ENCODE measurements at places on chromosomes 6 and 20.

DNA sequence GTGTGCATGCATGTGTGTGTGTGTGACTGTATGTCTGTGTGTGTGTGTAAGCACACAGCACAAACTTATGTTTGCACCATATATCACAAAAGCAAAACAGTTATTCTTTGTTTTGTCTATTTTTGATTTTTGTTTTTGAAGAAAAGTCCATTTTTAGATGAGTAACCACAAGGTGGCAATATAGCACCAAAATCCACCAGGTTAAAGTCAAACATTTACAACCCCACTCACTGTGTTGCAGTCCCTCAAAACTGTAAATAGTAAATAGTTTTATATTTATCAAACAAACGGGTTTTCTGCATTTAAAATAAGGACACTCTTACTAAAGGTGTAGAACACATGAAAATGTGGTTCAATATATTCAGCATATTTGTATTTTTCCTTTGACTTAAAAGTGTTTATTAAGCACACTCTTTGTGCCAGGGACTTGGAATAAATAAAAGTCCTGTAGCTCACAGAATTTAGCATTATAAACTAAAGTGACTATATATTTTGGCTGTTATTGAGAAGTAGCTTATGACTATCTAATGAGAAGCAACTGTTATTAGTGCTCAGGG lies 118.5 kb downstream of the GFRAL start:
- no peak for DNase-seq

- DNase-seq, result no peak
Observed at GRCh38 chr6:116461331-116461931, at the start of gene CALHM6. Gene CALHM6 (plus strand): TSS chr6:116461375. CDS start chr6:116461930, 555 bp downstream.

DNA sequence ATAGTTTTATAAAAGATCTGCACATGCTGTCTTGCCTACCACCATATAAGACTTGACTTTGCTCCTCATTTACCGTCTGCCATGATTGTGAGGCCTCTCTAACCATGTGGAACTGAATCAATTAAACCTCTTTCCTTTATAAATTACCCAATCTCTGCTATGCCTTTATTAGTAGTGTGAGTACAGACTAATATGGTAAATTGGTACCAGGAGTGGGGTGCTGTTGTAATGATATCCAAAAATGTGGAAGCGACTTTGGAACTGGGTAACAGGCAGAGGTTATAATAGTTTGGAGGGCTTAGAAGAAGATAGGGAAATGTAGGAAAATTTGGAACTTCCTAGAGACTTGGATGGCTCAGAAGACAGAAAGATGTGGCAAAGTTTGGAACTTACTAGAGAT lies 64.2 kb upstream of the TFAP2D start:
- DNase-seq, result no peak

DNA sequence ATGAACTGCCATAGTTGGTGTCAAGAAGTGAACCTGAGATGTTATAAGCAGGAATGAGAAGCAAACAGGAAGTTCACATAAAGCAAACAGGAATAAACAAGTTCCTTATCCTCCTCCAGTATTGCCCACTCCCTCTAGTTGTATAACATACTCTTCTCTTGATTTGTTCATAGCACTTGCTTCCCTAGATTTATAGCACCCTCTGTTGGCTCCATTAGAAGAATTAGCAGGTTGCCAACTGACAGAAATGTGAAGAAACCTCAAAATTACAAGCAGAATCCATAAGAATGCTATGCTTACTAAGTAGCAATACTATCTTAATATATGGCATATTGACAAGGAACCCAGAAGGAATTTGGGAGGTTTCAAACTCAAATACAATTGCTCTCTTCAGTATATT lies 195.4 kb downstream of the TBX18 start:
- DNase-seq, result no peak

GRCh38 chr20:6623989-6624388 lies 143.5 kb upstream of the BMP2 start:
- DNase-seq, result no peak

- peak; percentile 60 for DNase-seq
Observed at GRCh38 chr6:30615958-30616810, 859 bp downstream of the PPP1R10 start.

GRCh38 chr6:56572788-56573471 lies 69.8 kb downstream of the DST start:
- no peak for DNase-seq

DNA sequence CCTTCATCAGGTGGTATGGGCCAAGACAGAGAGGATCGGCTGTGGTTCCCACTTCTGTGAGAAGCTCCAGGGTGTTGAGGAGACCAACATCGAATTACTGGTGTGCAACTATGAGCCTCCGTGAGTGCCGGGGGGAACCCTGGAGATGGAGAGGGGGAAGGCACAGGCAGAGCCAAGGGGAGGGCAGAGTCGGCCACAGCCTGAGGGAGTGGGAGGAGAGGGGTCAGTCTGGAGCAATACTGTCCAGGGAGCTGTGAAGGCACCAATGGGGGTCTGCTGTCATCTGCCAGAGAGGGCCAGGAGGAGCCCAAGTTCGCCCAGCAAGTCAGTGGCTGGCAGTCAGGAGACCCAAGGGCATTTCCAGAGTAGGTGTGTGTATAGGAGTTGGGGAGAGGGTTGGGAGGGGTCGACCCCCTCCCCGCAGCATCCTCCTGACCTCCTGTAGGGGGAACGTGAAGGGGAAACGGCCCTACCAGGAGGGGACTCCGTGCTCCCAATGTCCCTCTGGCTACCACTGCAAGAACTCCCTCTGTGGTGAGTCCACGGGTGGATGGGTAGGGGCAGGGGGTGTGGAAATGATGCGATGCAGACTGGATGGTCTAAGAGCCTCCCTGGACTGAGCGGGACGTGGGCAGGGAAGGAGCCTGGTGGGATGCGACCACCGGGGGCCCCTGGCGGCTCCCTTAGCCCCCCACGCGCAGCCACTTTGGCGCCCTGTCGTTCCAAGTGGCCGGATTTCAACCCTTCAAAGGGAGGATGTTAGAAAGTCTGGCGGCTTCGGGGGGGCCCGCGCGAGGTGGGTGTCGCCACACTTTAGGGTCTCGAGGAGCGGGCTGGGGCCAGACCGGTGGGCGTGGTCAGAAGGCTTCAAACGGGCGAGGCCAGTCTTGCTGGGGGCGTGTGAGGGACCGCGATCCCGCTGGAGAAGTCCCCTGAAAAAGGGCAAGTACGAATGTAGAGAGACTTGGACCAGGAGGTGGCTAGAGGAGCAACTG lies 7.2 kb downstream of the PI16 start:
- no peak for DNase-seq

- no peak for DNase-seq
Observed at GRCh38 chr20:64045346-64046011, 4.0 kb downstream of the SOX18 start.

DNA sequence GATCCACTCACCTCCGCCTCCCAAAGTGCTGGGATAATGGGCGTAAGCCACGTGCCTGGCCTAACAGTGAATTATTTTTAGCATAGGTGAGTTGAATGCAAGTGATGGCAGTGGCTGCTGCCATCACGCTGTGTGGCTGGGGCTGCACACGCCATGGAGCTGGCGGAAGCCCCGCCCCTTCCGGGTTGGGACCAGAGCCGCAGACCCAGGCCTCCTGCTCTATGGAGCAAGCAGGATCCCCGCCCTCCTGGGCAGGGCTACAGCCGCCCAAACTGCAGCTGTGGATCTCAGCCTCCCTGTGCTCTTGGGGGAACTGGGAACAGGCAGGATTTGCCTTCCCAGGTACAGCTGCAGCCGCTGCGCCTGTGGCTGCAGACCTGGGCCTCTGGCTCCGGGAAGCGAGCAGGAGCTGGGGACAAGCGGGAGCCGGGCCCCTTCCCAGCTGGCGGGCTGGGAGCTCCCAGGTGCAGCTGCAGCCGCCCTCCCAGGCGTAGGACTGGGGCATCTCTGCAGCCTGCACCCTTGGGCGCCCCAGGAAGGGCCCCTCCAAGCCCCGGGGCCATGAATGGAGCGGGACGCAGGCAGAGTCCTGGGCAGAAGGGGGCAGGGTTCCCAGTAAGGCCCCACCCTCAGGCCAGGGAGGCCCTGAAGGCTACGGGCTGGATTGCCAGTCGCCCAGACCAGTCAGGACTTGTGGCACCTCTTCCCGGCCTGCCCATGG lies 30.9 kb upstream of the SLA2 start:
- DNase-seq, result no peak

GRCh38 chr20:44536175-44536574 lies 14.3 kb upstream of the SERINC3 start:
- no peak for DNase-seq

DNA sequence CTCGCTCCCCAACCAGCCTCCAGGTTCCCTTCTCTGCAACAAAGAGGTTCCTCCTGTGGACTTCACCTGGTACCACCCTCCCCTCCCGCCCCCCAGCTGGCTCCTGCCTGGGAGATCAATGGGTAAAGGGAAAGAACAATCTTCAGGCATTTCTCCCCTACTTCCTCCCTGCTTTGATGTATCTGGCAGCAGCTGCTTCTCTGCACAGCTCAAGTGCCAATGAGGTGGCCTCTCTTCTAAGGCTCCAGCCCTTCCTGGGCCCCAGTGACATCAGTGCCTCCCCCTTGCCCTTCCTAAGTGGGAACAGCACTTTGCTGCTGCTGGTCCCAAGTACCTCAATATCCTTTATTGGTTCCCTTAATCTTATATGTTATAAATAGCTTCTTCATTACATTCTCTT lies 23.5 kb downstream of the MOCS1 start:
- DNase-seq, result no peak

GRCh38 chr20:33992145-33992922 lies 1.4 kb upstream of the RALY start:
- DNase-seq, result no peak

DNA sequence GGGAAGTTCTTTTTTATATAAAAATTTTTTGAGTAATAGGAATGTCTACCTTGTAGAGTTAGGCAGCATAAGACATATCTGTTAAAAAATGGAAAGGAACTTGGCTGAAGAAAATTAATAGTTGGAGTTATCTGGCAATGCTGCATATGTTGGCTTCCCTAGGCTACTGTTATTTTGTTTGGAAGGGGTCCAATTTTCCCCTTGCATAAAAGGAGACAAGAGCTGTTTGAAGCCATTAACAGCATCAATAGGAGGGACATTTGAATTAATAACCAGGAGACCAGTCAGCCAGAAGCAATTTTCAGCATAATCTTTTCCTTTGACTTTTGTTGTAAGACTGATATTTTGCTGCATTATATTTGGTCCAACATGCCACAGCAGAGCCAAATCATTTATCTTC lies 80.9 kb upstream of the TAB2 start:
- no peak for DNase-seq
